ENCODE measurements at places on chromosomes 3 and 15. TPM values are rescaled to one million over a fixed set of nuclear protein-coding genes. Genes with fewer than 3 reads are reported as not detected.
A peak's percentile ranks its signal among the peaks of the same experiment; 100 is the strongest.

DNA sequence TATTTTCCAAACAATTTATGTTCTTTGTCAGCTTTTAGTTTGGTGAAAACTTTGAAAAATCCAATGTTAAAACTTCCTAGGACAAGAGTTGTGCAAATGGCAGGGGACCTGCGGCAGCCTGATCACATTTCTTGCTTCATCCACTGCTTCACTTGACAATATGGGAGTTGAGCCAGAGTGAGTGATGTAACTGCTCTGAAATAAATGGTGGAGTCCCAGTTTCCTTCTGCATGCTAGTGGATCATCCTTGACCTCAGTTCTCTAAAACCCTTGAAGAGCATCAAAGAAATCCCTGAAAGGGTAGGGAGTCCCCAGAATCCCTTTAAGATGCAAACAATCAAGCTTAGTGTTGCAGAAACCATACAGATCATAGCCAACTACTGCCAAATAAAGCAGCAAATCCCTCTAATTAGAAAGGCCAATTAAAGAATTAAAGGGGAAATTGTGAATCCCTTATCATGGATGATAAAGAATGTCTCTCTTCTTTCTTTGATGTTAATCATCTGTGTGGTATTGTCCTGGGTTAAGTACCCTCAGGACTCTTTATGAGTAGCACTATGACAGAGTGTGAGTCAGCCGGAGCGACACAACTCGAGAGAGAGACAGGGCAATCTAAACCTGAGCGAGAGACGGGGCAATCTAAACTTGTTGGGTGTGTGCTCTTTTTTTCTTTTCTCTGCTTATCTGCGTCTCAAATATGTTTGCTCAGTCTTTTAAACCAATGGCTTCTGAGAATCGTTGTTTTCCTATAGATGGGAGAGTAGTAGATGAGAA, 41.8 kb upstream of the GAP43 start:
- DNase-seq: no peak

- no peak for DNase-seq
These were observed 372.2 kb upstream of the WNT5A start for GRCh38 chr3:55859305-55859704.

The PEX5L gene
- total RNA-seq: 0.16 TPM

GRCh38 chr15:32908135-32908801, 190.5 kb downstream of the GREM1 start:
- no peak for DNase-seq

- DNase-seq: no peak
These were observed 24.2 kb downstream of the KATNBL1 start for GRCh38 chr15:34185666-34186065.

DNA sequence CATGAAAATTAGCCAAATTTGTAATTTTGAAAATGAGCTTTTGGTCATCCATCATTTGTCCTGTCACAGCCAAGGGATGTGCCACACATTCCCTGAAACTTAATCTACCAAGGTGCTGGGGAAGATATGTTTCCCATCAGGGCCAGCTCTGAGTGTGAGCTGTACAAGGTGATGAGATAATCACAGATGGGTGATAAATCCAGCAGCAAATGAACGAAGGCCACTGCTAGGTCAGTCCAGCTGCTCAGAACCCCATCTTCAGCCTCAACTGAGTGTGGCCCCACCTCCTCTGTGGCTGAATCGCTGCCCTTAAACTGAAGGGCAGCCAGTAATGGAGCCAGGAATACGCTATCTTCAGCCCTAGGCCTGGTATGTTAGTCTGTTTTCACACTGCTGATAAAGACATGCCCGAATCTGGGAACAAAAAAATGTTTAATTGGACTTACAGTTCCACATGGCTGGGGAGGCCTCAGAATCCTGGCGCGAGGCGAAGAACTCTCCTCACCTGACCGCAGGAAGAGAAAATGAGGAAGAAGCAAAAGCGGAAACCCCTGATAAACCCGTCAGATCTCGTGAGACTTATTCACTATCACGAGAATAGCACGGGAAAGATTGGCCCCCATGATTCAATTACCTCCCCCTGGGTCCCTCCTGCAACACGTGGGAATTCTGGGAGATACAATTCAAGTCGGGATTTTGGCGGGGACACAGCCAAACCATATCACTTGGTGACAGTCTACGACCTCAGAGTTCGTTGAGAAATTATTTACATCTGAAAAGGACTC, 553.0 kb downstream of the NTRK3 start:
- DNase-seq: no peak

The SOX2 gene
- total RNA-seq: 0.27 TPM

GRCh38 chr3:55074796-55075195, 146.9 kb upstream of the LRTM1 start:
- DNase-seq: no peak

The ZNF770 gene
- total RNA-seq: 45.3 TPM

- no peak for DNase-seq
These were observed 250.2 kb upstream of the ATP10A start for GRCh38 chr15:26113296-26113695.

The GDPGP1 gene
- total RNA-seq: 9.8 TPM

DNA sequence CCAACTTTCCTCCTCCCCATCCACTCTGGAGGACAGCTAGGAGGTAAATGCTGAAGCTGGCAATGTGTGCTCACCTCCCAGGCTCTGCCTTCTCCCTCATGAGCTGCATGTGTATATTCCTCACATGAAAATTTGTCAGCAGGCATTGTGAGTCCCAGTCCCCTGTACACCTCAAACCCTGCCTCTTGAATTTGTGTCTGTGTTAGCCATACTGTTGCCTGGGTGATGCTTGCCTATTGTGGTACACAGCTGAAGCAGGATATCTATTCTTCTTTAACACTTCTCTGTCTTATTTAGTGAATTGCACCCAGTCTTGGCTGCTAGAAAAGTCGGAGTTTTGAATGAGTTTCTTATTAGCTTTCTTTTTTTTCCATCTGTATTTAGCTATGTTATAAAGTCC, 586.0 kb upstream of the TGFBR2 start:
- no peak for DNase-seq

- peak; percentile 86 for DNase-seq
These were observed 2.0 kb upstream of the SEMA3G start for GRCh38 chr3:52446631-52447511.

GRCh38 chr3:105427332-105427731, 60.6 kb downstream of the ALCAM start:
- DNase-seq: no peak

DNA sequence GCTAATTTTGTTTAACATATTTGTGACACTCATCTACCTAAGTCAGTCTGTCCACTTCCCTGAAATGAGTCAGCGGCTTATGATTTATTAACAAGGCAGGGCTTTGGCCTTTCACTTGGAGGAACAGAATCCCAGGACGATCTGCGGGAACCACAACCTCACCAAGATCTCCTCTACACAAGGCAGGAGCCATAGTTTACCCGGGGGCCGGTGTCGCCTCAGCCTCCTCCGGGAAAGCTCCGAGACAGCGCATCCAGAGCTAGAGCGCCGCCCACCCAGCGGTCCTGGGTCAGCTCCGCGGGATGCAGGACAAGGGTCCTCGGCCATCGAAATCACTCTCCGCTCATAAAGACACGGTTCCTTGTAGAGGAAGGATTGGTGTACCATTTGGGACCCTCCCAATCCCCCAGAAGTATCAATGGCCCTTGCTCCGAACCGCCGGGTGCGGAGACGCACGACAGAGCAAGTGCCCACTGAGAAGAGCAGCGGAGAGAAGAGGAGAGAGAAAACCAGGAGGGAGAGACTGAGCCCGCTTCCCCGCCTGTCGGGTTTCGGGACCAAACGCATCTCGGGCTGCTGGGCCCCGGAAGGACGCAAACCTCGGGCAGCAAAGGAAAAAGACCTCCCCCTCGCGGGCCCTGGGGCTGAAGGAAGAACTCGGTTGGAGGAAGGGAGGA, 13.1 kb upstream of the ALCAM start:
- peak; percentile 45 for DNase-seq

- DNase-seq: no peak
These were observed 108.1 kb downstream of the PLOD2 start for GRCh38 chr3:146052791-146053310.

The SMCO1 gene
- total RNA-seq: 78.6 TPM

- DNase-seq: no peak
These were observed 515.0 kb downstream of the FGF12 start for GRCh38 chr3:192212335-192212734.

- no peak for DNase-seq
These were observed 20.5 kb downstream of the IFT122 start for GRCh38 chr3:129460572-129460971.

DNA sequence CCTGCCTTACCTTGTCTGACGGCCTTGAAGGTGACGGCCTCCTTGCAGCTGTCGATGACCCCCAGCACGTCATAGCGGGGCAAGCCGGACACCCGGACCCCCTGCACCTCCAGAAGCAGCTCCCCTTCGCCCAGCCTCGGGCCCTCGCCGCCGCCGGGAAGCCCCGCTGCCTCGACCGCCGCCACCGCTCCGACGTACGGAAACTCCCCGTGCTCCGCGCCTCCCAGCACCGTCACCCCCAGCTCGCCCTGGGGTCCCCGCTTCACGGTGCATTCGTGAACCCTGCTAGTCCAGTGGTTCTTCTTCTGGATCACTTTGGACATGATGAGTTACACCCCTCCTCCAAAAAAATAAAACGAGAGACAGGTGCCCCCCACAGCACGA, 740 bp downstream of the MAGI1 start:
- no peak for DNase-seq

GRCh38 chr3:134313847-134314587, 60.2 kb downstream of the AMOTL2 start:
- no peak for DNase-seq

DNA sequence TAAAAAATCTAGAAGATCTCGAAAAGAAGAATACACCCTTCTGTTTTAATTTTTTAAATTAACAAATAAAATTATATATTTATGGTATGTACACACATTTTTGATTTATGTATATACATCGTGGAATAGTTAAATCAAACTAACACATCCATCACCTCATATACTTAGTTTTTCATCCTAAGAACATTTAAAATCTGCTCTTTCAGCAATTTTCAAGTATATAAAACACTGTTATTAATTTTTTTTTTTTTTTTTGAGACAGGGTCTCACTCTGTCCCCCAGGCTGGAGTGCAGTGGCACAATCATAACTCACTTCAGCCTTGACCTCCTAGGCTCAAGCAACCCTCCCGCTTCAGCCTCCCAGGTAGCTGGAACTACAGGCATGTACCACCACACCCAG, 32.8 kb upstream of the ACAP2 start:
- DNase-seq: no peak

The FOXB1 gene
- total RNA-seq: not detected

The SV2B gene
- total RNA-seq: 3.5 TPM

The PCYT1A gene
- total RNA-seq: 103 TPM

DNA sequence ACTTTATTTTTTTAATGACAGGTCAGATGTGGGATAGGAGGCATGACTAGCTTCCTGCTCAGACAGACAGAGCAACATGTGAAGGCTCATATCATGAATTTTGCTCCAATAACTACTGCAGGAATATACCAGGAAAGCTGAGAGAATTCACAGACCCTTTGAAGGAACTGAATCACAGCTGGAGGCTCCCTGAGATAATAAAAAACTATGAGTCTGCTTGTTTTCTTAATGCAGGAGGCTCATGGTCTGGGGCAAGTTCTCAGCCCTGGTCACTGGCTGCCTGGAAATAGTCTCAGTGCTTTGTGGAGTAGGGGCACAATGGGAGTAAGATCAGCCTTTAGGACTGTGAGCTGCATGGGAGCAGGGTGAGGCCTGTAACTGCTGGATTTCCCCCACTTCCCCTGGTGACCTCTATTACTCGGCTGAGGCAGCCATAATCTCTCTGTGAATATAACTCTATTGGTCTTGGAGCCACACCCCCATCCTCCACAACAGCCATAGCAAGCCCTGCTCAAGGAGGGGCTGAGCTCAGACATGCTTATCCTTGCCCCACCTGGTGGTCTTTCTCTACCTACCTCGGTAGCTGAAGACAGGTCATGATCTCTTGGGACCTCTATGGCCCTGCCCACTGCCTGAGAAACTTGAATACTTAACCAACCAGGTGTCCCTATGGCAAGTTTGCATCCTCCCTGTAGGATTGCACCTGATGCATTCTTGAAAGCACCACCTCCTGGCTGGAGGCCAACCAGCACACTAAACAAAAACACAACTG, 281.6 kb upstream of the TMCO5A start:
- DNase-seq: no peak

The GLT8D1 gene
- 33.2 TPM for total RNA-seq

The SLC6A20 gene
- total RNA-seq: not detected

The ERICH6 gene
- total RNA-seq: not detected

GRCh38 chr15:24985224-24985623, 30.4 kb downstream of the SNRPN start:
- DNase-seq: no peak

- peak; percentile 69 for DNase-seq
These were observed 636 bp upstream of the EIF1B start for GRCh38 chr3:40308725-40309417.

DNA sequence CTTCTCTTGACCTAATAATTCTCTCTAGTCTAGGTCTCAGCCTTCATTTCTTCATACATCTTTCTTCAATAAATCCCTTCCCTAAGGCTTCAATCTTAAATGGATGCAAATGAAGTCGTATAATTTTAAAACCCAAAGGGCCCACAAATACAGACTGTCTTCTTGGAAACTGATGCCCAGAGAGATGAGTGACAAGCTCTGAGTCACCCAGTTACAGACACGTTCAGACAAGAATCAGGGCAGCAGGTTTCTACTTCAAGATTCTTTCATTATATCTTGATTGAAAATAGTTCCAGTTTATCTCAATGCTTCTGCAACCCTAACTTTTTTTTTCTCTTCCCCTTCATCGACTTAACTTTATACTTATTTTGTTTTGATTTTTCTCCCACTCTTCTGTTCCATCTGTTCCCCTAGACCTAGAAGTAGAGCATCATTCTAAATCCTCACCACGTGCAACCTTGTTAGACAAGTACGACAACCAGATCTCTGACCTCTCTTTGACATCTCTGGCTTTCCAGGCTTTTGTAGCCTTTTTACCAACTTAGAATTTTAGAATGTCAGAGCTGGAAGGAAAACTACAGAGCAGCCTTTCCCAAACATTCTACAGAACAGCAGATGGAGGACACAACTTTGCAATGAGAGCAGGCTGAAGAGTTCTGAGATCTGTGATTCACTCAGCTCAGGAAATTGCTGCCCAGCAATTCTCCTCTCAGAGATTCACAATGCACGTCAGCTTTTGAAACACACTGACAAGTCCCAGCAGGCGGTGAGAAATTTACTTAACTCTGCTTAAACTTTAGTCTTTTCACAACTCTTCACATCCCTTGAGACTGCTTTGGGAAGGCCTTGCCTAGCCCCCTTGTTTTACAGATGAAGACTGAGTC, 25.3 kb downstream of the NCEH1 start:
- DNase-seq: no peak

DNA sequence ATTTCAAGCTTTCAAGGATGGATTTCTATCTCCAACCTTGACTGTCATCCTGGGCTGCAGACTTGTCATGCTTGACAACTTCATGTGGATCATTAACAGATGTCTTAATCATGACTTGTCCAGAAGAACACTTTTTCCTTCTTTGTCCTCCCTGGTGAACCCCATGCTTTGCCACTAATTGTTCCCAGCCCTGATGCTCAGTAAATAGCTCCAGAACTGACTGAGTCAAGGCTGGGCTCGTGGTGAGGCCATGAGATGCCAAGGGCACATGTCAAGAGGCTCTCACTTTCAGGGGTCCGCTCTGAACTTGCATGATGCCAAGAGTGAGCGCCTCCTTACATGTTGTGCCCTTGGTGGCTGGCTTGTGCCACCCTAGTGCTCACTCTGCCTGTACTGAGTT, 48.9 kb upstream of the KY start:
- no peak for DNase-seq

- DNase-seq: no peak
These were observed 308.6 kb downstream of the CLSTN2 start for GRCh38 chr3:140243575-140243974.

GRCh38 chr3:10382892-10383849, 62.3 kb upstream of the SEC13 start:
- DNase-seq: no peak

The CD96 gene
- total RNA-seq: 0.35 TPM

All from Right ventricle myocardium inferior (tissue), 1 donor.